Body of pancreas (tissue), 4 donors: ENCODE measurements at places on chromosomes 1 and 21.

DNA sequence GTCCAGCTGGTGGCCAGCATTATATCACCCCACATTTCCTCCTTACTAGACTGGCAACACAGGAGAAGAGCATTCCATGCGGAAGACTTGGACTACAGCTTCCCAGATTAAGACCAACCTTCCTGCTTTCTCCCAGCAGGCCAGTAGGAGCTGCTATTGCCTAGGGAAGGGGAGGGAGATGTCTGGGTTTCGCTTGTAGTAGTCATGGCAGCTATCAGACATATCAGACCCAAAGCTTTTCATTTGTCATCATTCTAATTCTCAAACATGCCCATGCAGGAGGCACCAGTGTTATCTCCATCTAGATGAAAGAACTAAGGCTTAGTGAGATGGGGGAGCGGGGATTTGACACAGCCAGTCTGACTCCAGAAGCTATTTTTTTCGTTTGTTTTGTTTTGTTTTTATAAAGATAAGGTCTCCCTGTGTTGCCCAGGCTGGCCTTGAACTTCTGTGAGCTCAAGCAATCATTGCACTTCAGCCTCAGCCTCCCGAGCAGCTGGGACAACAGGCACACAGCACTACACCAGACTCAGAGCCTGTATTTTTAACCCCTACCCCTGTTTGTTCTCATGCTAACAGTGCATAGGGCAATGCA is 4.5 kb downstream of the PLA2G2A start:
- peak; percentile 73 for DNase-seq

- no peak for DNase-seq
Measured at GRCh38 chr1:72150508-72150907, 131.8 kb downstream of the NEGR1 start.

GRCh38 chr1:45035631-45036301 is 23.7 kb downstream of the UROD start:
- DNase-seq = no peak

GRCh38 chr1:155177192-155177917 is 3.7 kb downstream of the TRIM46 start:
- peak; percentile 73 for DNase-seq

- DNase-seq = no peak
Measured at GRCh38 chr21:29264721-29265120, 34.0 kb upstream of the BACH1 start.

- DNase-seq = no peak
Measured at GRCh38 chr1:40984531-40984930, 5.0 kb downstream of the CTPS1 start.

DNA sequence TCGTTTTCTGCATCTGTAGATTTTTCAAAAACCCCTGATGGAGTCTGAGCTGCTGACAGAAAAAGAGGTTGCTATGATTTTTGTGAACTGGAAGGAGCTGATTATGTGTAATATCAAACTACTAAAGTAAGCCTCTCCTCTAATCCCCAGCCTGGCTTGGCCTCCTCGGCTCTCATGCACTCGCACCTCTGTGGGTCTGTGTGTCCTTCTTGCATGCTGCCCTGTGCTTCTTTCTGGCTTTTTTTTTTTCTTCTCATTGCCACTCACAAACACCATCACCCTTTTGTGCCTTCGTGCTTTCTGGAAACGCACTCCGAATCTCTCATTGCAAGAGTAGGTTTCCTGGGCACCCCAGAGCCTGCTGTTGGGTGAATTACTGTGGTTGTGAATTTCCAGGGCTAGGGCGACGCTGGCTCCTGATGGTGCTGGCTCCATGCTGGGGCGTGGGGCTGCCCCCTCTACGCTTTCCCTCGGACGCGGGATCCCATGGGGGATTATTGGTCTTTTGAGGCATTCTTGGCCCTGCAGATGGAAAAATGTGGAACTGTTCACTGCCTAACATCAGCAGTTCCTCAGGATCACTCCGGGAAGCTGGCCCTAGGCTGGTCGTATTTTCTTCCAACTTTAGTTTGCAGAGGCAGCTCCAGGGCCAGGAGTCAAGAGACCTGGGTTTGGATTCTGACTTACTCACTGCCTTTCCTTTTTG is 56.8 kb downstream of the ATP5PO start:
- no peak for DNase-seq

GRCh38 chr1:1307261-1307922 is 338 bp downstream of the ACAP3 start:
- peak; percentile 41 for DNase-seq

DNA sequence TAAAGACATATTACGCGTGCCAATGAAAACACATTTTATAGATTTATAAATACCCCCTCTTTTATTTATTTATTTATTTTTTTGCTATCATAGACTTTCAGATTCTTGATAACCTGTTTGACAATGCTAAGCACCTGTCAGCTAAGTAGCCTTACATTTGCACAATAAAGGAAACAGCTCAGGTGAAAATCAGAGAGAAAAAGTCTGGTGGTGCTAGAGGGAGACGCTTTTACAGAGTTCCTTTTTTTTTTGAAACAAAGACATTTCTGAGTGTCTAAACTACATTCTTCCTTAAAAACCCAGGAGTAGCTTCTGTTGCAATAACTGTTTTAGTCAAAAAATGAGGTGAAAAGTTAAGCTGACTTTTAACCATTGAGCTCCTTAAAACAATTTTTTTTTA is 1611.6 kb downstream of the NCAM2 start:
- no peak for DNase-seq

GRCh38 chr1:221937155-221937953 is 195.5 kb upstream of the DUSP10 start:
- no peak for DNase-seq

GRCh38 chr1:162530307-162530987 is 31.1 kb upstream of the UAP1 start:
- no peak for DNase-seq
